ELR (cell line): ENCODE measurements at places on chromosomes 4 and X.

GRCh38 chr4:145481164-145481941 lies at the start of gene SMAD1:
Gene SMAD1, plus strand, starts transcription at chr4:145481853. Its CDS starts 32,761 bp downstream, at chr4:145514614.
- DNase-seq, result peak; percentile 82

GRCh38 chr4:73730292-73730691 lies 10.1 kb upstream of the CXCL8 start:
- DNase-seq, result peak; percentile 73

DNA sequence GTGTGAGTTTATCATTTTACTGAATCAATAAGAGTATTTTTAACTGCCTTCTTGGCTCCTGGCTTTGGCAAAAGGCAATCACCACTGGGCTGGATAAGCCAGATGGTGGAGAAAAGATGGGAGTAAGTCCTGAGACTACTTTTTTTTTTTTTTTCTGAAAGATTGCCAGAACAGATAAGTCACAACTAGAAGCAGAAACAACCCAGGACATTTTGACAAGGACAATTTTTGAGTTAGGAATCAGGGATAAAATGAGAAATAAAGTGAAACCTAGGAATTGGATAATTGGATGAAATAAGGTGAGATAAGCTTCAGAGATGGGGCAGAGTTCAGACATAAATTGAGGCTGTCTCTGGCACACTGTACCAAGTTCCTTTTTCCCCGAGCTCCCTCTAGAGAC lies 471.0 kb downstream of the KLHL13 start:
- DNase-seq, result no peak

DNA sequence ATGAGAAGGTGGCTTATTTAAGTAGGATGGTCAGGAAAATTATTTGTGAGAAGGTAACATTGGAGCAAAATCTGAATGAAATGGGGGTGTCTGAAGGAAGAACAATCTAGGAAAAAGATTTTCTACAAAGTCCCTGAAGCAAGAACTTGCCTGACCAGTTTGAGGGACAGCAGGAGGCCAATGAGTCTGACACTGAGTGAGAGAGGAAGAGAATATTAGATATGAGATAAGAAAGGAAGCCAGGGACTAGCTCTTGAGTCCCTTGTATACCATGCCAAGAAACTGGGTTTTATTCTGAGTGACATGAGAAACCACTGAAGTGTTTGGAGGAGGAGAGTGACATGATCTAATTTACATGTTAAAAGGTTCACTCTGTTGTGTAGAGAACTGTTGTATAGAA lies 1478.9 kb downstream of the RPA4 start:
- no peak for DNase-seq

DNA sequence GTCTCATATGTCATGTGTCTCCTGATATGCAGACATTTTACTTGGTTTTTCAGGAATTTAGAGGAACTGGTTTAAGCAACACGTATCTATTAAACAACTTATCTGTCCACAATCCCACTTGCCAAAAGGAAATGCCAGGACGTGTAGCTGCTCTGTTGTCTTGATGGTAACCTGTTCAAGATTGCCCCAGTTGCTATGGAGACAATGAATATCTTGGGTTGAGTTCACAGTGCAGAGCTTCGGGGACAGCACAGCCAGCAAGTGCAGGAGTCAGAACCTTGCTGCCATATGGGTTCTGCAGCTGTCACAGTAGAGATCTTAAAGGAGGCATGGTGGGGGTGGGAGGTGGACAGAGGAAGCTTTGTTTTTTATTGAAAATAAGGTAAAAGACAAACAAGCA lies 28.7 kb upstream of the FAM9B start:
- DNase-seq, result no peak

DNA sequence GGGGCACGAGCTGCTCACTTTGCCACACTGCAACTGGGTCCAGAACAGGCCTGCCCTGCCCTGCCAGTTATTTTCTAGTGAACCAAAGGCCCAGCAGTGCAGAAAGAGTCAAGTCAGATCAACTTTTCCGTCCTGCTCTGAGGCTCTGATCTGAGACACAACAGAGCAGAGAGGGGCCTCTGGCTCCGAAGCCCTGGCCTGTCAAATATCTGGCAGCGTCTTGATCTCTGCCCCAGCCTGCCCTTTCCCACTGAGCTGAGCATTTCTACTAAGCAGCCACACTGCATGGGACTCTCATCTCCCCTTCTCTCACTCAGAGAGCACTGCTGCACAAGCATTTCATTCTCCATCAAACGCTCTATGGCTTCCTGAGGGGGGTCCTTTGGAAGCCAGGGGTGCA lies 11.8 kb downstream of the IGFBP7 start:
- no peak for DNase-seq

DNA sequence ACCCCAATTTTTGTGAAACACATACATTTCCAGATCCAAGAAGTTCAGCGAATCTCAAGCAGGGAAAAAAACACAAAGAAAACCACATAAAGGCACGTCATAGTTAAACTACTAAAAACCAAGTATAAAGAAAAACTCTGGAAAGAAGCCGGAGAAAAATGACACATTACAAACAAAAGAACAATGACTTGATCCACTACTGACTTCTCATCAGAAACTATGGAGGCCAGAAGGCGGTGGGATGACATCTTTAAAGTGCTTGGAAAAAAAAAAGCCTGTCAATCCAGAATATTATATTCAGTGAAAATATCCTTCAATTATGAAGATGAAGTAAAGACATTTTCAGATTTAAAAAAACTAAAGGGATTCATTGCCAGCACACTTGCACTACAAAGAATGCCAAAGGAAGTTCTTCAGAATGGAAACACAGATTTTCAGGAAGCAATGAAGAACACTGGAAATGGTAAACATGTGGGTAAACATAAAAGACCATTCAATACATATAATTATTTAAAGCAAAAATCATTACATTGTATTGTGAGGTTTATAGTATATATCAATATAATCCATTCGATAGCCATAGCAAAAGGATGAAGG lies 32.6 kb upstream of the PPP2R2C start:
- no peak for DNase-seq

- DNase-seq, result no peak
These were observed 22.0 kb upstream of the PLA2G12A start for GRCh38 chr4:109751852-109752251.

DNA sequence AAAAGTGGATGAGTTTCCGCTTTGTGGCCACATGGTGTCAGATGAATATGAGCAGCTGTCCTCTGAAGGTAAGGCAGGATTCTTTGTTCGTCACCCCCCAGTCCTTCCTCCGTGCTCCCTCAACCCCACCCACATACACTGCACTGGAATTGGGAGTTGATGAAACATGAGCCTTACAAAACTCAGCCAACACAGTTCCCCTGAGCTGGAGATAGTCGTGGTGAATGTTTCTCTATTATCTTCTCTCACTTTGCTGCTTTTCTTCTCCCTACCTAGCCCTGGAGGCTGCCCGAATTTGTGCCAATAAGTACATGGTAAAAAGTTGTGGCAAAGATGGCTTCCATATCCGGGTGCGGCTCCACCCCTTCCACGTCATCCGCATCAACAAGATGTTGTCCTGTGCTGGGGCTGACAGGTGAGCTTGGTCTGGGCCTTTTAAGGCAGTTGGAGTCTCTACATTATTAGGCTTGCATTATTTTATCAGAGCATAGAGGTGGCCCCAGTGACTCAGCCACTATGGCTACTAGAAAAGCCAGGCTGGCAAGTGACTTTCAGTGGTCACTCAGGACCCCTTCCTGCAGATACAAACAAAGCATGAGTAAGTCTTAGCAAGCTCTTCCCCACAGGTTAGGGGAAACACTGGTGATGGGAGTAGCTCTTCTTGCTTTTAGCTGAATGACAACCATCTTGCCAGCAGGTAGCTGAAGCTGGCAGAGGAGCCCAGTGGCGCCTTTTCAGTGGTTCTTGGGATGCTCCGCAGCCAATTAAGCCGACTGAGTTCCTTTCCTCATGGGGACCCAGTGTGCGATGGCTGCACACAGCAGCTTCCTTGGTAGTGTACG lies 1.6 kb downstream of the RPL10 start:
- DNase-seq, result peak; percentile 39

GRCh38 chrX:101265869-101266428 lies 25.2 kb downstream of the TAF7L start:
- DNase-seq, result peak; percentile 86

DNA sequence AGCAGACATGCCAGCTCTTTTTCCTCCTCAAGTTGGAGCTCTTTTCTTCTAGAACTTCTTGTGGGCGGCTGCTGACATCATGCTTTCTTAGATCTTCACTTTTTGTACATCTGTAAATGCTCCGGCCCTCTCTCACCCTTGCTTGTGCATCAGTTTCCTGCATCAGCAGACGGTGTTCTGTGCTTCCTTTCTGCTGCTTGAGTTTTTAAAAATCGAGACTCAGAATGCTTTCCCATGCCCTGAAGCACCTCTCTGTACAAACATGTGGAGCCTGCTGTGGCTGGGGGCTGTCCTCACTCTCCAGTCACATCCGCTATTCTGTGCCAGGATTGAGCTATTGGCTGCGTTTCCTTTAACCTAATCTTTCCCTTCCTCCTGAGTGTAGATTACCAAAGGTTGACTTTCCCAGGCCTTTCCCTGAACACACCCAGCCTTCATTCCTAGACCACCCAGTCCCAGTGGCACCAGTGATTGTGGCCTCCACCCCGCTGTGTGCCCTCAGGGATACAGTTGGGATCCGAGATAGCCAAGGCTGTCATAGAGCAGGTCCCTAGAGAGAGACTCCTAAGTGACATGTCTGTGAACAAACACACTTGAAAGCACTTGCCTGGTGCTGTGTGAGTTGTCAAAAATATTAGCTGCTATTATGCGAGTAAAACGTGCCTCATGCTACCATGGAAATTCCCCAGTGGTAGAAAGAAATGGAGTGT lies 41.9 kb downstream of the TNIP2 start:
- peak; percentile 47 for DNase-seq
